Glutamatergic neuron (in vitro differentiated cells): ENCODE measurements at places on chromosomes 16 and 17. TPM values are rescaled to one million over a fixed set of nuclear protein-coding genes. Genes with fewer than 3 reads are reported as not detected.

The NLRC3 gene
- total RNA-seq: not detected

The NAGPA gene
- total RNA-seq: 9.7 TPM

DNA sequence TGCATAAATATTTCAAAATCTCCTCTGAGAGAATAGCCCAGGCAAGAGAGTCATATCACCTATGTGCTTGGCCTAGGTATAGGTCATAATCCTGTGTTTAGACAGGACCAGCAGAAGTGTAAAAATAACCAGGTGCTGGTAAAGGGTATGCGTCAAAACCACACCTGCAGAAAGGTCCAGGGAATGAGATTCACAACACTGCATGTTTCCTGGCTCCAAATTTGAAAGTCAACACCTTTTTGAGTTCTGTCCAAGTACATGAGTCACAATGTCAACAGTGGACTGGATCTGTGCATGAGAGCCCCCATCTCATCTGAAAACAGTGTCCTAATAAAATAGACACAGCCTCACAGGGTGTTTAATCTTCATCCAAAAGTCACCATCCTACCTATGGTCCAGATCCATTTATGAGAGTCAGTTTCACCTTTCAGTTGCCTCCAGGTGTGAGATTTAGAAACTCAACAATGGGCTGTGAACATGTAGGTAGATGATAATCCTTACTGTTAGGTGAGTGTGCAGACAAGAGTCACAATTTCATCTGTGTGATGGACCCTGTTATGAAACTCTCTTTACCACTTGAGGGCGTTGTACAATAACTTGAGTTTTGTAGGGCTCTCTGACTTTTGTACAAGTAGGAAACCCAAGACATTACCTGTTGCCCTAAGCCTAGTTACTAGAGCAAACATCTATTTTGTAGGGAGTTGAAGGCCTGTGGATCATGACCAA, 2100.7 kb downstream of the TP53TG3F start:
- H3K36me3 ChIP-seq: peaks cover 9% of the 10 kb centered on the region
- H3K27me3 ChIP-seq: no peaks in the 10 kb centered on the region

The ST6GALNAC2 gene
- 0.32 TPM for total RNA-seq

DNA sequence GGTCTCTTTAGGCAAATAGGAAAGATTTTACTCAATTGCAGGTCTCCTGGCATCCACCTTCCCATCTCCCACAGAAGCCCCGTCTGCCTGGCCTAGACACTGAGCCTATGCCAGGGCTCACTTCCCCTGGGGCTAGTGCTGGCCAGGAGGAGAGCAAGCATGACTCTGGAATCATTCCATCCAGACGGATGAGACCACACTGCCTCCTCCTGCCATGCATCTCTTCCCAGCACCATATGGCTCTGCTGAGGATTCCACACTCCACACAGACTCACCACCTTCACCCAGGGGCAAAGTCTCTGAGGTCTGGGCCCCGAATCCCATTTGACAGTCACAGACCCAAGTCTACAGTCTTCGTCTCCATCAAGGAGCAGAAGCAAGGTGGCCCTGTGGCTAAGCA, 346.5 kb downstream of the C16orf95 start:
- H3K27ac ChIP-seq: no peak overlapping the region
- no peak overlapping the region for H3K4me3 ChIP-seq
- H3K27me3 ChIP-seq: peaks cover 3% of the 10 kb centered on the region
- no peak for DNase-seq

- H3K27ac ChIP-seq: no peak overlapping the region
- DNase-seq: no peak
- no peaks in the 10 kb centered on the region for H3K27me3 ChIP-seq
- H3K4me3 ChIP-seq: no peak overlapping the region
- no peaks in the 10 kb centered on the region for H3K4me1 ChIP-seq
- H3K36me3 ChIP-seq: peaks cover 33% of the 10 kb centered on the region
Observed at GRCh38 chr17:21149621-21150020, 22.9 kb downstream of the DHRS7B start.

GRCh38 chr17:45641541-45641940, 142.6 kb upstream of the CRHR1 start:
- no peak overlapping the region for H3K4me3 ChIP-seq
- no peaks in the 10 kb centered on the region for H3K36me3 ChIP-seq
- DNase-seq: no peak
- H3K27ac ChIP-seq: no peak overlapping the region
- peaks cover 6% of the 10 kb centered on the region for H3K4me1 ChIP-seq
